SJCRH30 (cell line): ENCODE measurements at places on chromosomes 7 and 10.
A peak's percentile ranks its signal among the peaks of the same experiment; 100 is the strongest.

DNA sequence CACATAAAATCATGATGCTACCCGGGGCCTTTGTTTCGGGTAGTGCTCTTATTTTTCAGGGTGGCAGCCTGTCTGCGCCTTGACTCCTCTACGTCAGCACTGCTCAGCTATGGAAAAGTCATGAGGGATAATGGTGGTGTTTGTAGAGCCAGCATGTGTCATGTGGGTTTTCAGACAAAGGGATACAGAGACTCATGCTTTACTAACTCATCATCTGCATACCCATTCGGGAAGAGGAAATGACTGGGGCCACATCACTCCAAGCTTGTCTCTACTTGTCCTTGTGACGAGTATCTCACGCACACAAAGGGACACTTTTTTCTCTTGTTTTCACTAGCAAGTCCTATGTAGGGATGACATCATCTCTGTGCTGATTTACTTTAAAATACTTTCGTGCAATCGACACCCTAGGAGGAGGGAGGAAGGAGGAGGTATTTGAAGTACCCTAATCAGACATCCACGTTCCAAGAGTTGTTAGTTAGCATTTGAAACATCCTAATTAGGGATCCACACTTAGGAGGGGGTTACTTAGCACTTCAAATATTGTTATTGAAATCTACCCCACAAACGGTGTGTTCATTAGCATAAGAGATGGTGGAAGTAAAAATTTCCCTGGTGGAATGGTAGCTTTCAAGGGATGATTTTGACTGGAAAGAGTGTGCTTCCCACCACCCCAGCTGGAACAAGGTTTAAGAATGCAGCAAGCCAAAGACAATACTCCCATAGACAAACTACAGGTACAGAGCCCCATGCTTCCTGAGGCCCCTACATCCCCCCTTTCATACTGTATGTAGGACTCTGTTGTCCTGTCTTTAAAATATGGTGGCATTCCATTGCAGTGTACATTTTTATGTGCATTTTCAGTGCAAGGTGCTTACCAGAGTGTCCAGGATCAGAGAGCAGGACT is 52.0 kb downstream of the THNSL1 start:
- no peak for DNase-seq

DNA sequence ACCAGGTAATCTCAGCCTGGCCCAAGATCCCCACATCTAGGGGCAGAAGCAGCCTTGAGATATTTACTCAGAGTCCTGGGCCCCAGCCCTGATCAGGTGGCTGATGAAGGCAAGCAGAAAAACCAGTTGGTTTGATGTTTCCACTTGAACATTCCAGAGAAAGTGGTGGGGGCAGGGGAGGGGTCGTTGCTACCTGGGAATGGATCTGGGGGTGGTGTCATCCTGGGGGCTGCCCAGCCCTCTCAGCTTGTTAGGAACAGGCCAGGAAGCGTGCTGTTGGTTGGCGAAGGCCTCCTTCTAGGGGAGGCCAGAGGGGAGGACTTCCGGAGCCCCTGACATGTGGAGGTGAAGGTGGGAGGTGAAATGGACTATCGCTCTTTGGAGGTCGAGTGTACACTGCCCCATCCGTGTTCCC is 3.7 kb upstream of the ABHD11 start:
- DNase-seq = no peak

- DNase-seq = no peak
Observed at GRCh38 chr7:34225193-34225592, 319.9 kb downstream of the BMPER start.

DNA sequence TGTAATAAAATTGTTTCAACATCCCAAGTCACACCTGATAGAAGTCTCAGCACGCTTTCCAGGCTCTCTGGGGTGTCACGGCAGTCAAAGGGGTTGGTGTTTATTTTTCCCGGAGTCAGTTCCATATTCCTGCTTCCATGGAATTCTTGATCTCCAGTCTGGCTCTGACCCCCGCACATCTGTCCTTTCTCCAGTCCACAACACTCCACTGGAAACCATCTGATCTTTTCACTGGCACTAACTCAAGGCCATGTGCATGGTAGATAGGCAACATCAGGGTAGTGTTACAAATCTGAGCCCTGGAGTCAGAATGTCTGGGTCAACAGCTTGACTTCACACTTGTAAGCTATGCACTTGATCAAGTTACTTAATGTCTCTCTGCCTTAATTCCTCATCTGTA is 176.2 kb downstream of the WDR11 start:
- DNase-seq = peak; percentile 70

GRCh38 chr7:107130487-107131220 is 38.1 kb upstream of the HBP1 start:
- DNase-seq = no peak

DNA sequence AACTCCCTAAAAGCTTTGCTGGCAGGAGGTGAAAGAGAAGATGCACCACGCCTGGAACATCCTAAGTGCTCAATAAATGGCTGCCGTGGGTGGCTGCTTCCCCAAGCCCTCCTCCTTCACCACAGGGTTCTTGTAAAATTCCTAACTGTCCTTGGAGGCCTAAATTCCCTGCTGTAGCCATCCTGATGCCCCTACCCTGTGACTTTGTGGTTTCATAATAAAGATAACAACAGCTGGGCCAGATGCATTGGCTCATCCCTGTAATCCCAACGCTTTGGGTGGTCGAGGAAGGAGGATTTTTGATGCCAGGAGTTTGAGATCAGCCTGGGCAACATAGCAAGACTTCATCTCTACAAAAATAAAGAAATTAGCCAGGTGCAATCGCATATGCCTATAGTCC is 341.8 kb downstream of the ANKRD30A start:
- DNase-seq = peak; percentile 75

DNA sequence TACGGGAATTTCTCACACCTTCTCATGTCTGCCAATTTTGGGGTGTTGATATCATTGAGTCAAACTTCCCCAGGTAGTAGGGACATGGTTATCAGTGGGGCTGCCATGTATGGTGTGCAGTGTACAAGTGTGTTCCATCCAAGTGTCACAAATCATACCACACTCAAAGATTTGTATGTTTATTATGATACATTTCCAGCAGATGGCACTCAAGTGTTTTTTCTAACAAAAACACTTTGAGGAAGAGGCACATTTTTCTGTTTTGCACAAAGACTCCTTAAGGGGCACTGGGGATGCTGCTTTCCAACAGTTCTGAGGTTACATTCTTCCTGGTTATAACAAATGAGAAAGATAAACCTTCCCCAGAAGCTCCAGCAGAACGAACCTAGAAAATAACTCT is 414.5 kb downstream of the REEP3 start:
- peak; percentile 2 for DNase-seq

GRCh38 chr7:105097619-105098018 is 83.6 kb downstream of the KMT2E start:
- DNase-seq = no peak

GRCh38 chr7:153607354-153607753 is 444.8 kb upstream of the DPP6 start:
- no peak for DNase-seq

DNA sequence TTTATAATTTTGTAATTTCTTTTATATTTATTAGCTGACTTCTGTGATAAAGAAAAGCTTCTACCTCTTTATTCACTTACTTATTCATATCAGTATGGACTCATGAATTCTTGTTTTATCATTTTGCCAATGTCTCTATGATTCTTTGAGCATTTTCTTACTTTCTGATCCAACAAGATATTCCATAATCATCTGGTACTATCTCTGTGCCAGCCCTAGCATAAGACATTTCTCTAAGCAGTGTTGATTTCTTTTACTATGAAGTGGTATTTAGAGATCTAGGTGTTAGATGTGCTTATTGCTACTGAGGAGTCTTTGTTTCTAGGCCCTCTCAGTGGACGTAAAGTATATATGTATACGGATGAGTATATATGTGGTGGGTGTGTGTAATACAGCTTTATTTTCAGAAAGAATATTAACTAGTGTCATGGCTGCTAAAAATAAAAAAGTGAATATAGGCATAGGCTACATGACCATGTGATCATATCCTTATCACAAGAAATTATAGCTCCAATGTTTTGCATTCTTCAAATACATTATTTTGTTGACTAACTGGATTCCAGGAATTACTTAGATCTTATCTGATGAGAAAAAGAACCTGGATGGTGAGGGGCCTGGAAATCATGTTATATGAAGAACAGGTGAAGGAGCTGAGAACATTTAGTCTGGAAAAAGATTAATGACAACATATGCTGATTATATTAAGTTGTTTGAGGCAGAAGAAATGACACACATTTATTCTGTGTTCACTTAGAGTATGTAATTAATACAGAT is 13.1 kb downstream of the PHTF2 start:
- DNase-seq = no peak

- no peak for DNase-seq
Observed at GRCh38 chr10:129787557-129787956, 176.5 kb downstream of the EBF3 start.

DNA sequence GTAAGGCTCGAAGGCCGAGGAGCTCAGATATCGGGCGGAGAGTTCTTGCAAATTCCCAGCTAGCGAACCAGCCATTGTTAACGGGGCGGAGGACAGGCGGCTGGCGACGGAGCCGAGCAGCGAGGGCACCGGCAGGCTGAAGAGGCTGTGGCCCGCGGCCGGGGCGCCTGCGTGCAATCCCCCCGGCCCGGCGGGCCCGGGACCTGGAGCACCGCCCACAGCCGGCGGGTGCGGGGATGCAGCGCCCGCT is 4.1 kb downstream of the VAX1 start:
- no peak for DNase-seq

DNA sequence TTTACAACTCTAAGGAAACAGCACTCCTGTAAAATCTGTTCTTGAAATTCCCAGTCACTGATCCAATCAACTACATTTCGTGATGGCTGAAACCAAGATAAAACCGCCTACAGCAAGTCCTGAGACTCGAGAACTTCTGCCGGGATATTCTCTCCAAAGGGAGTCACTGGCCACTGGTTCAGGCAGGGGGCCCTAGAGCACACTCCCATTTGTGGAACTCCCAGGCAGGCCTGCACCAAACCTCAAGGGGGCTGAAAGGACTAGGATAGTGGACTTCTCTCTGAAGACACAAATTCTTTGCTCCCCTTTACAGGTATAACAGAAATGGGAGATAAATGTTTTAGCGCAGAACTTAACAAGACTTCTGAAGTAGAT is 16.3 kb downstream of the CYTH3 start:
- no peak for DNase-seq

- no peak for DNase-seq
Observed at GRCh38 chr10:79127151-79127961, 58.6 kb downstream of the ZMIZ1 start.

GRCh38 chr7:107836237-107837144 is 33.5 kb upstream of the SLC26A3 start:
- DNase-seq = no peak

GRCh38 chr10:106863549-106863948 is 301.0 kb downstream of the SORCS1 start:
- peak; percentile 53 for DNase-seq

- DNase-seq = no peak
Observed at GRCh38 chr10:19595212-19595845, 220.9 kb upstream of the PLXDC2 start.

- no peak for DNase-seq
Observed at GRCh38 chr7:148241700-148242293, 348.8 kb upstream of the C7orf33 start.

GRCh38 chr10:114703377-114704107 is 45.5 kb upstream of the ABLIM1 start:
- peak; percentile 75 for DNase-seq

- no peak for DNase-seq
Observed at GRCh38 chr7:135390829-135391228, 119.1 kb downstream of the CNOT4 start.

DNA sequence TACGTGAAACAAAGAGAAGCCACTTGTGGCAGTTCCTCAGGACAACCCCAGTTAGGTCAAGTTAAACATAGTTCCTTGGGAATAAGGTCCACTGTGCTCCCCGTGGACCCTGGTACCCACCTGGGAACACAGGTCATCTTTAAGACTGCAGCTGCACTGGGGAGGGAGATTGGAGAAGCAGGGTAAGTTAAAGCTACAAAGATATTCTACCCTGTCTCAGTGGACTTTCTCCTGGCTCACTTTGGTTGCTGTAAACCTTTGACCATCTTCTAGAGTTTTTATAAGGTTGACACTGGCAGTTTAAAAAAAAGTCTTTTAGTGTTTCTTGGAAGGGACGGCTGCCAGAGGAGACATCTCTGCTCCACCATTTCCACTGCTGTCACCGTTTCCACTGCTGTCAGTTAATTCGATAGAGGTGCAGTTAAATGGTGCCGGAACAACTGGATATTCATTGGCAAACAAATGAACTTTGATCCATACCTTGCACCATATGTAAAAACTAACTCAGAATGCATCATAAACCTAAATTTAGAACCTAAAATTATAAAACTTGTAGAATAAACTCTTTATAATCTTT is 42.5 kb downstream of the LMTK2 start:
- no peak for DNase-seq

DNA sequence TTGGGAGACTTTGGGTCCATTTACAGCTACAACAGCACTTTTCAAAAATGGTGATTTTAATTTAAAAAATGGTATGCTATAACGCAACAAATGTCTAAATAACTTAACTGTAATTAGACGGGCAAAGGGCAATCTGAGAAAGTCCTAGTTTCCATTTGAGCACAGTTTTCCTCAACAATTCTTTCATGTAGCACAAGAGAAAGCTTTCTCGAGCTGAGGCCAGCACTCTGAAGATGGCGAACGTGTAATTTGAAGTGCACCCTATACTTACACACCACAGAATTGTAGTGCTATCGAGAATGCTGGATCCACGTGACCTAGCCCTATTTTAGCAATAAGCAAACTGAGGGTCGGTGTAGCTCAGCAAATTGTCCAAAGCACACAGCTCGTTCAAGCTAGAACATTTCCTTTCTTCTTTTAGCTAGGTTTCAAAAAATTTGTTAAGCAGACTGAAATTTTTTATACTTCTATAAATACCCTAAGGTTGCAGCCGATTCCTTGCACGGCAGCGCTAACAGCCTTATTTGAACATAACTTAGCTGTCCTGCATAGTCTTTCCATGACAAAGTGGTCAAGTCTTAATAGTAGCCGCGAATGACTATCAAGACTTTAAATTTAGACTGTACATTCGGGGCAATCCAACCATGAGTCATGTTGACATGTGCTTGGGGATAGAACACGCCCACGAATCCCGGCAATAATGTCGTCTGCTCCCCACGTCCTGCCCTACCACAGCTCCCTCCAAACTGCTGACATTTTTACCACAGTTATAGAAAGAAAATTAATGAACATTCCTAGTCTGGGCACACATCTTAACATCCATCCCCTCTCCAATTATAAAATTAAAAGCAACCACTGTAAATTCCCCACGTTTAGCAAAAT is 10.0 kb downstream of the KLF6 start:
- DNase-seq = no peak

GRCh38 chr10:126519185-126519584 is 130.9 kb upstream of the ADAM12 start:
- DNase-seq = no peak
